ENCODE measurements at places on chromosomes 7 and 10.

GRCh38 chr7:141287936-141288335 lies 214.1 kb downstream of the TMEM178B start:
- no peak for DNase-seq

GRCh38 chr10:80177781-80178636 lies 27.3 kb downstream of the ANXA11 start:
- no peak for DNase-seq

GRCh38 chr10:11822026-11822756 lies 965 bp upstream of the PROSER2 start:
- DNase-seq = no peak

GRCh38 chr7:149490083-149490760 lies 7.4 kb downstream of the ZNF746 start:
- DNase-seq = no peak

GRCh38 chr10:73773152-73773879 lies 8.5 kb upstream of the CHCHD1 start:
- no peak for DNase-seq
